T-helper 2 cell treated with Interferon-gamma antibody and Interleukin-4, amounts not matched to agents 100 ng/mL and 5 ng/mL, for 36 hours (primary cell): ENCODE measurements at places on chromosomes 5 and 9. TPM values are rescaled to one million over a fixed set of nuclear protein-coding genes. Genes with fewer than 3 reads are reported as not detected.

The PCDHB8 gene
- not detected in 2 replicates for total RNA-seq

The NANS gene
- total RNA-seq, result 60.4 and 64.4 TPM in 2 replicates

The BARHL1 gene
- not detected in 2 replicates for total RNA-seq

The TTLL11 gene
- total RNA-seq, result 2.3 and 2.7 TPM in 2 replicates

The CARTPT gene
- total RNA-seq, result not detected in 2 replicates

The SPINK1 gene
- total RNA-seq, result not detected in 2 replicates

The JAKMIP2 gene
- 7.6 and 9.5 TPM in 2 replicates for total RNA-seq

The HMMR gene
- 46.1 and 46.6 TPM in 2 replicates for total RNA-seq

The ADAMTS19 gene
- not detected in 2 replicates for total RNA-seq

The ST8SIA4 gene
- 73.8 and 77.2 TPM in 2 replicates for total RNA-seq

The PLCXD3 gene
- not detected in 2 replicates for total RNA-seq

The SLC35D2 gene
- 6.0 and 6.8 TPM in 2 replicates for total RNA-seq

The RAB3C gene
- not detected in 2 replicates for total RNA-seq

The PCA3 gene
- total RNA-seq, result not detected in 2 replicates

The CEP78 gene
- total RNA-seq, result 33.2 and 35.6 TPM in 2 replicates

The OR13D1 gene
- total RNA-seq, result not detected in 2 replicates

The VLDLR gene
- total RNA-seq, result 4.0 and 4.5 TPM in 2 replicates

The DPYSL3 gene
- total RNA-seq, result 0.07 and 0.09 TPM in 2 replicates

The ROR2 gene
- total RNA-seq, result 0.09 and 0.18 TPM in 2 replicates

The IRX2 gene
- total RNA-seq, result not detected in 2 replicates

The NR2F1 gene
- not detected in 2 replicates for total RNA-seq

The FAM151B gene
- 0.30 and 1.0 TPM in 2 replicates for total RNA-seq

The PCDHA2 gene
- not detected in 2 replicates for total RNA-seq

The CDC20B gene
- 0.14 and 0.32 TPM in 2 replicates for total RNA-seq

The OGN gene
- total RNA-seq, result not detected in 2 replicates
